Activated naive CD4-positive, alpha-beta T cell treated with Interleukin-2 at 50 U/mL for 16 hours (primary cell): ENCODE measurements at places on chromosomes 1 and 21.

DNA sequence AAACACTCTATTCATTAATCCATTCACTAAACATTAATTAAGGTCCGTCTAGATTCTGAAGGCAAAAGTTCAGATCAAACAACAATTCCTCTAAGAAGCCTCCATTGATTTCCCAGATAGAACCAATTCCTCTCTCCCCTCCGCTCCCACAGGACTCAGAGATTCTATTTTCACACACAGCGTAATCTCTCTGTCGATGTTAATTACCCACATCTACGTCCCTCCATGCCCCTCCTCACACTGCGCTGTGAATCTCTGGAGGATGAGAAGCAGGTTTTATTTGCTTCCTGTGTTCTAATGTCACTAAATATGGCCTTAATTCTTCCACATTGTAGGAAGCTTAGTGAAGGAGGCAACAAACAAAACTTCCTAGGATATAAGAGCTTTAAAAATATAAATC is 306.7 kb downstream of the DSCAM start:
- DNase-seq: no peak

- DNase-seq: peak; percentile 71
Measured at GRCh38 chr1:181021811-181022434, 747 bp downstream of the STX6 start.

DNA sequence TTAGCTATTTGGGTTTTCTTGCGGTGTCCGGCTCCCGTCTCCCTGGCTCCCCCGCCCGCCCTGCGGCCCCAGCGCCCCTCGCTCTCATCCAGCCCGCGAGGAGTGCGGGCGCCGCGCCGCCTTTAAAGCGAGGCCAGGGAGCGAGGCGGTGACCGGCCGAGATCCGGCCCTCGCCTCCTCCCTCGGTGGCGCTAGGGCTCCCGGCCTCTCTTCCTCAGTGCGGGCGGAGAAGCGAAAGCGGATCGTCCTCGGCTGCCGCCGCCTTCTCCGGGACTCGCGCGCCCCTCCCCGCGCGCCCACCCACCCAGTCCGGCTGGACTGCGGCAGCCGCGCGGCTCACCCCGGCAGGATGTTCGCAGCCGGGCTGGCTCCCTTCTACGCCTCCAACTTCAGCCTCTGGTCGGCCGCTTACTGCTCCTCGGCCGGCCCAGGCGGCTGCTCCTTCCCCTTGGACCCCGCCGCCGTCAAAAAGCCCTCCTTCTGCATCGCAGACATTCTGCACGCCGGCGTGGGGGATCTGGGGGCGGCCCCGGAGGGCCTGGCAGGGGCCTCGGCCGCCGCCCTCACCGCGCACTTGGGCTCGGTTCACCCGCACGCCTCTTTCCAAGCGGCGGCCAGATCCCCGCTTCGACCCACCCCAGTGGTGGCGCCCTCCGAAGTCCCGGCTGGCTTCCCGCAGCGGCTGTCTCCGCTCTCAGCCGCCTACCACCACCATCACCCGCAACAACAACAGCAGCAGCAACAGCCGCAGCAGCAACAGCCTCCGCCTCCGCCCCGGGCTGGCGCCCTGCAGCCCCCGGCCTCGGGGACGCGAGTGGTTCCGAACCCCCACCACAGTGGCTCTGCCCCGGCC is 492 bp downstream of the HLX start:
- no peak for DNase-seq

DNA sequence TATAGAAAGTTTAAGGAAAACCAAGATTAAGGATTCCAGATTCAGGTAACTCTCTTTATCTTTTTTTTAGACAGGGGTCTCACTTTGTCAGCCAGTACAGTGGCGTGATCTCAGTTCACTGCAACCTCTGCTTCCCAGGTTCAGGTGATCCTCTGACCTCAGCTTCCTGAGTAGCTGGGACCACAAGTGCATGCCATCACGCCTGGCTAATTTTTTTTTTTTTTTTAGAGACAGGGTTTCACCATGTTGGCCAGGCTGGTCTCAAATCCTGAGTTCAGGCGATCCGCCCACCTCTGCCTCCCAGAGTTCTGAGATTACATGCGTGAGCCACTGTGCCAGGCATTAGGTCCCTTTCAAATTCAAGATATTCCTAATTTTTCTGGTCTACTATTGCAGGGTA is 15.9 kb downstream of the LZIC start:
- no peak for DNase-seq

- no peak for DNase-seq
Measured at GRCh38 chr1:179541774-179542173, 34.0 kb downstream of the NPHS2 start.

DNA sequence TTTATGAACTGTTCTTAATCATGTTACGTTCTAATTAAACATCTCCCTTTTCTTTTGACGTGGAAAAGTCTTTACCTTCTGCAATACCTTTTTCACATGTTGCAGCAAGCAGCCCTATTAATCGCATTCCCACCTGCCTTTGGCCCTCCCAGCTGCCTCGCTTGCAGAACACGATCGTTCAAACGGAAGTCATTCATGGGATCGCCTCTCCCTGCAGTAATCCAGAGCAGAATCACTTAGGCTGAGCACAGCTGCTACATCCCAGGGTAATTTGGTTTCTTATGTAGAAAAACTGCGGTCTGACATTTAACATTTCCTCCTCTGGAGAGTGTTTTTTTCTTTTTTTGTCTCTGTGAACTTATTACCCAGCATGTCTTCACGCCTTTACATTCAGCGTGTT is 206.3 kb downstream of the KIF26B start:
- DNase-seq: no peak

DNA sequence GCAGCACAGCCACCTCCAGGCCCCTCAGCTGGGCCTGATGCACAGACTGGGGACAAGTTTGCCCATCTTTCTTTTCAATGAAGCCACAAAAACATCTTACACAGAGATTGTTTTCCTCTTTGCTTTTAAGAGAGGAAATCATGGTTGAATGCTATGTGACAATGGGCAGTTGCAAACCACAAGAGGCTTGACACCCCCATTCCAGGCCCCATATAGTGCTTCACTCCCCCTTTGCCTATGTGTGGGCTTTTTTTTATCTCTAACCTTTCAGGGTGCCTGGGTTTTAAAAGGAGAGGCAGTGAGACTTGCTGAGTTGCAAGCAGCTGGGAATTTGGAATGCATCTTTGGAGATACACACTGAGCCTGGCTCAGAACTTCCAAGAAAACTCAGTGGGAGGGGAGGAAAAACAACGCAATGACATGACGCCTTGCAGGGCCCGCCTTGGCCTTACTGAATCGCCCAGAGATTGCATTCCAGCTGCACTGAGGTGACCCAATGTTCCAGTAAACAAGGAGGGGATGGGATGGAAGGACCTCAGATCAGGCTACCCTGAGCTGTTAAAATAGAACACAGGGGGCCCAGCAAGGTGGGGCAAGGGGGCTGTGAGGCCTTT is 145.2 kb upstream of the ZNF648 start:
- no peak for DNase-seq

- DNase-seq: no peak
Measured at GRCh38 chr1:153627715-153628626, at the start of gene S100A1. Gene S100A1 (plus strand): TSS chr1:153628434. CDS start chr1:153630522, 2,088 bp downstream.

DNA sequence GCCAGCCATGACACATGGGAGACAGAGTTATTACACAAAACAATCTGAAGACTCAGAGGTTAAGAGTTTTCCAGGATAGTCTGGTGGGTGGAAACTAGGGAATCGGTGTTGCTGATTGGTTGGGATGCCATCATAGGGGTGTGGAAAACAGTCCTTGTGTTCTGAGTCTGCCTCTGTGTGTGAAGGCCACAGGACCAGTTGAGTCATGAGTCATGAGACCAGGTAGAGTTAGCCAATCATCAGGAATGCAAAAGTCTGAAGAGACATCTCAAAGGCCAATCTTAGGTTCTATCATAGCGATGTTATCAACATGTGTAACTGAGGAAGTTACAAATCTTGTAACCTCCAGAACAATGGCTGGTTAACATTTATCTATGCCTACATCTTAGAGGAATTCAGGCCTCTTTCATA is 49.7 kb upstream of the NEK7 start:
- no peak for DNase-seq

DNA sequence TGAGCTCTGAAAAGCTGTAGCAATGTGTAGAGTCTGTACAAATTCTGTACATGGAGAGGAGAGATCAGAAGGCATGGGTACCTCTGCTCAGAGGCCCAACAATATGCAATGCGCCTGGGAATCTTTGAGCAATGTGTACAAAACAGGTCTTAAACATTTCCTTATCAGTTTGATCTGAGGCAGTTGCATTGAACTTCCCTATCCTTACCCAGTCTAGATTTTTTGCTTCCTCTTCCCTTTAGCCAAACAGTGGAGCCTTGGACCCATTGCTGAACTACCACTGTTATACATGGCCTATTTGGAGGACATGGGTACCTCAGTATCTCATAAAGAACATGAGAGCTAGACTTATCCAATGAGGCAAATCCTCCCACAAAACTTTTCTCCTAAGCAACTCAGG is 12.6 kb upstream of the MNDA start:
- no peak for DNase-seq

GRCh38 chr21:34073749-34074282 is 438 bp downstream of the MRPS6 start:
- DNase-seq: peak; percentile 47

DNA sequence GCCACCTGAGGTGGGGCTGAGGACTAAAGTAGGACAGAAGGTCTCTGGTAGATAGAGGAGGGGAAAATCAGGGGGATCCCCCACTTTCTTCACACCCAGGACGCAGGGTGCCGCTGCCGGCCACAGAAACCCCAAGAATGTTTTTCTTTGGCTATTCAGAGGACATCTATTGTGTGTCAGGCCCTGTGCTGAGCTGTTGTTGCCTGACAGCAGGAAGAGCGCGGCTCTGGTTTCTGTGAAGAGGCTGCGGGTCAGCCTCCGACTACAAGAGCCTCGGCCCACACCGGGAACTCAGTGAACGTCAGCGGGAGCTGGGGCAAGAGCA is 407 bp upstream of the PIGV start:
- DNase-seq: peak; percentile 74

DNA sequence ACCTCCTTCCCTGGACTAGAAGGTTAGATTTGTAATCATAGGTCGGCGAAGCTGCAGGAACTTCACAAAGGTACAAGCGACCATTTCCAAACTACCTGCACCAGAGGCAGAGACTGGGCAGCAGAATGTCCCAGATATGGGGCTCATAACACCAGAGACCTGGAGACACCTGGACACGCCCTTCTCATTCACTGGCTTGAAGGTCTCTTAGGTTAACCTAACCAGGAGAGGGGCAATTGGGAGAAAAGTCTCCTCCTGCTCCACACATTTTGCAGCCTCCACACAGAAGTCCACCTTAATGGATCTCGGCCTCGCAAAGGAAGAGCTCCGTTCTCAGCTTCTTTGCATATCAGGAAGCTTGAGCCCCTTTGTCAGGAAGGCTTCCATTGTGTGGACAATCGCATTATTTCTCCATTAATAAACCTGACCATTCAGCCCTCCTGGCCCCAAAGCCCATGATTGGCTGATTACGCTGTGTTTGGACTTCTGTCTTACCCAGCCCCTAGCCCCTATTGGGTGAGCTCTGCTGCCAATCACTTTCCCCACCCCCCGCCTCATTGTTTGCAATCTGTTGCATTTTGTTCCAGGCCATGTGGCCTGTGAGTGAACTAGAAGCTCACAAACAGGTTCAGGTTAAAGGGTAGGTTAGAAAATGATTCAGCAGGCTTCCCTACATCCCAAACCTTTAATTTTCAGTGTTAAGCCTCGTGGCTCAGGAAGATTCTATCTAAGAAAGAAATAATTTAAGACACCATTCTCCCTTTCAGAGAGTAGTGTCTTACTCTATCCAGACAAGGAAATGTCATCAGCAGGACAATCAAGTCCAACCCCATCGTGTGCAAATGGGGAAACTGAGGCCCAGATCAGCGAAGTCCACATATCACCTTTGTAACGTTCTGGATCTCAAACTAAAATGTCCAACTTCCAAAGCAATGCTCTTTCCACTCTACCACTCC is 2.8 kb downstream of the MYCL start:
- no peak for DNase-seq

DNA sequence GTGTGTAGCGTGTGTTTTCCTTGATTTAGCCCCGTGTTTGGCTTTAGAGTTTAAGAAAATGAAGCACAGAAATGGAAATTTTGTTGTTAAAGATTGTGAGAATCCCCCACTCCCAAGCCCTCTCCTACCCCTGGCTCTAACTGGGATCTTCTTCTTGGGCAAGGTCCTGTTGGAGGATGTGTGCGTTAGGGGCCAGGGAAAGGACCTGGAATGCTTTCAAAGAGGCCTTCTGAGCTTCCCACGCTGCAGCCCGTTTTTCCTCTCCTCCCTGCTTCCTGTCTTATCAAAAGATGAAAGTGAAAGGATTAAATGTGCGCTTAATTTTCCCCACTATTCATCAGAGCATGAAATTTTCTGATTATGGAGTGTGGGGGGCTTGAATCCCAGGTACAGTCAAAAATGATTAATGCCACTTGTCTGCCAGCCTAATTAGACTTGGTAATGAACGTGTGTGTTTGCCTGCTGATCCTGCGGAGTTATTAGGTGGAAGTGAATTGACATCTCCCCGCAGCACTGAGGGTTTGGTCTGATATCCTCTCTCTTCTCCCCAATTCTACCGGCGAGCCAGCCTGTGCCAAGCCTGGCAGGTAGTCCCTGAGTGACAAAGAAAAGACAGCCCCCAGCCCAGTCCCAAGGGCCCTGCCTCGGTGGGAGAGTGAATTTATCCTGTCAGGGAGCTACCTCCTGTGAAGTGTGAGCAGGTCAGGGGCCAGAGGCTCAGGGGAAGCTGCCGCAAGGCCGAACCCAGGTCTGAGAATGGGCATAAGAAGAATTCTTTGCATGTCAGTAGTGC is 4.9 kb downstream of the RASSF5 start:
- DNase-seq: no peak

DNA sequence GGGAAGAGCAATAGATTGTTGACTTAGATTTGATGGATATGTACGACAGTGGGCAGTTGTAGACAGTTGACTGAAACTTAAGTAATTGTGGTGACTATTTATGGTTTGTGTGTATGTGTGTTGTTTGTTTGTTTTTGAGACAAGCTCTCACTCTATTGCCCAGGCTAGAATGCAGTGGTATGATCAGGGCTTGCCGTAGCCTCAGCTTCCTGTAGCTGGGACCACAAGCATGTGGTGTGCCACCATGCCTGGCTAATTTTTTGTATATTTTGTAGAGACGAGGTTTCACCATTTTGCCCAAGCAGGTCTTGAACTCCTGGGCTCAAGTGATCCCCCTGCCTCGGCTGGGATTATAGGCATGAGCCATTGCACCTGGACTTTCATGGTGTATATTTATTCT is 9.8 kb downstream of the SDHC start:
- DNase-seq: no peak

GRCh38 chr1:7667625-7668218 is 103.4 kb upstream of the VAMP3 start:
- peak; percentile 88 for DNase-seq

GRCh38 chr1:207794861-207795260 is 43.0 kb downstream of the CD46 start:
- no peak for DNase-seq
